AG08395 (cell line): ENCODE measurements at places on chromosomes 2 and 18.

DNA sequence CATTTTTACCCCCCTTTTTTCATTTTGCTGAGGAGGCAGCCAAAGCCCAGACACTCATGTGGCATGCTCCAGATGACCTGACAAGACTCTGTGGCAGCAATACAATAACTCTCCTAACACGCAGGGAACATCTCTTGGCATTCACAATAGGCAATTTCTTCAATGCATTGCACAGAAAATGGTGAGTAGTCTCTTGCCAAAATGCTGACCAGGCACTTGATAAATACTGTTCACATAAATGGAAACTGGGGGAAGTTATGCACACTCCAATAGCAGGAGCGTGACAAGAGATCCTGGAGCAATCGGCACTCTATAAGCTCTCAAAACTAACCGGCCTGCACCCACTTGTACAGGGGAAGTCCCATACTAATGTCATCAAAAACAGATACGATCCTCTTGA is 66.3 kb downstream of the NBAS start:
- DNase-seq, result no peak

- peak; percentile 10 for DNase-seq
Observed at GRCh38 chr2:72980535-72981217, 63.4 kb downstream of the EMX1 start.

- DNase-seq, result no peak
Observed at GRCh38 chr2:127479866-127480743, 46.2 kb downstream of the IWS1 start.

- DNase-seq, result peak; percentile 85
Observed at GRCh38 chr2:31235504-31235902, 1.6 kb downstream of the EHD3 start.

DNA sequence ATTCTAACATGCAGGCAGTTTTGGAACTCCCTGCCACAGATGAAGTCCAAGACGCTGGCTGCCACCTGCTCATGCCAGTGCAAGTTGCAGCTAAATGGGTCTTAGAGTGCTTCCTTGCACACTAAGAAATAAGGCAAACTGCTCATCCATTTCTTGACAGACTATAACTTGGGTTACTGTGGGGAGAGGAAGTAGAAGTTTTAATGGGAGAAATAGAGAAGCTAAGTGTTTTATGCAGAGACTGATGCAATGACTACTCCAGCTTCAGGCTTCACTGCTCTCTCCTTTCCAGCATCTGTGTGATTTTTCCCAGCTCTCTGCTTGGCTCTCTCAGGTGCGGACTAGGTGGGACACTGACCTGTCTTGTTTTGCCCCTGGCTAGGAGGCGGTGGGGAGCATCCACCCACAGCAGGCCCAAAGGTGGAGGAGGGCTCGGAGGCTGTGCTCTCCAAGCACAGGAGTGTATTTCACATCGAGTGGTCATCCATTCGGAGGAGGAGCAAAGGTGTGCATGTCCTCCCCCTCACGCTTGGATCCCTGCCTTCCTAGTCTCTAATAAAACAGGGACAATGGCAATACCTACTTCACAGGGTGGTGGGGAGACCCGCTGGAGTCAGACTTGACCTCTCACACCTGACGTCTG is 48.2 kb downstream of the SLC14A2 start:
- DNase-seq, result no peak

GRCh38 chr2:233676046-233676445 is 4.3 kb downstream of the UGT1A9 start:
- DNase-seq, result no peak

- no peak for DNase-seq
Observed at GRCh38 chr18:23451491-23451890, 1.6 kb upstream of the RIOK3 start.

GRCh38 chr2:29238497-29238896 is 123.3 kb downstream of the CLIP4 start:
- DNase-seq, result peak; percentile 57
